ENCODE measurements at places on chromosomes 13 and 19.

GRCh38 chr19:54183431-54183830 lies 5.9 kb downstream of the MBOAT7 start:
- DNase-seq = no peak

DNA sequence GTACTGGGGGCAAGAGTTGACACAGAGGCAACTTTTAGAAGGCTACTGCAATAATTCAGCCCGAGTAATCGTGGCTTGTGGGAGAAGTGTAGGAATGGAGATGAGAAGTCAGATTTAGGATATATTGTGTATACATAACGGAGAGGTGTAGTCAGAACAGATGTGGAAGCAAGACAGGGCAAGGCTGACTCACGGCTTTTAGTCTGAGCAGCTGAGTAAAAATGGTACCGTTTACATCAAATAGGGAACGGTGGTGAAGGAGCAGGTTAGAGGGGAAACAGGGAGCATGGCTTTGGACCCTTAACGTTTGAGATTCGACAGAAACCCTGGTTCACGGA lies 796 bp upstream of the LSM14A start:
- no peak for DNase-seq

DNA sequence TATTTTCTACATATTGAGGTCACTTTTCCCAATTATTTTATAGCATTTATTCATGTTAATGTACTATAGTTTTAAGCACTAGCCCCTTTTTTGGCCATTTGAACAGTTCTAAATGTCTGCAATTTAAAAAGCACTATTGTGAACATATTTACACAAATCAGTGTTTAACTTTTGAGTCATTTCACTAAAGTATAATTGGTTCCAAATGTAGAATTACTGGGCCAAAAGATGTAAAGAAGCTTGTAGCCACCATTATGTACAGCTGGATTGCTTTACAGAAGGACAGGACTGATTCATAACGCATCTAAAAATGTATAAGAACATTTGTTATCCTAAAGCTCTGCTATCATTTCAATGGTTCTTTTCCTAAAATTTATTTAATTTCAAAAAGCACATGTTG lies 16.6 kb upstream of the ATP12A start:
- no peak for DNase-seq

DNA sequence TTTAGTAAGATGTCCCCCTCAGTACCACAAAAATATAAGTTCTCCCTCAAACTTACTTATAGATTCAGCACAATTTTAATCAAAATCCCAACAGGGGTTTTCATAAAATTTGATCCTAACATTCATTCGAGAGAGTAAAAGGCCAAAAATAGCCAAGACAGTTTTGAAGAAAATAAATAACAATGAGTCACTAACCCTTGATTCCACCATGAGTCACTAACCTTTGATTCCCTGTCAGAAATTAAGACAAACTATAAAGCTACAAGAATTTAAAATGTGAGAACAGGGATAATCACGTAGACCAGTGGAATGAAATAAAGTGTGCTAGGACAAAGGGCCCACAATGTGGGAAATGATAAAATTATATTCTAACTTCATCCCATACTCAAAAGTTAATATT lies 320.3 kb downstream of the SUCLA2 start:
- no peak for DNase-seq

GRCh38 chr13:44236370-44236769 lies 137.3 kb upstream of the SERP2 start:
- DNase-seq = no peak

DNA sequence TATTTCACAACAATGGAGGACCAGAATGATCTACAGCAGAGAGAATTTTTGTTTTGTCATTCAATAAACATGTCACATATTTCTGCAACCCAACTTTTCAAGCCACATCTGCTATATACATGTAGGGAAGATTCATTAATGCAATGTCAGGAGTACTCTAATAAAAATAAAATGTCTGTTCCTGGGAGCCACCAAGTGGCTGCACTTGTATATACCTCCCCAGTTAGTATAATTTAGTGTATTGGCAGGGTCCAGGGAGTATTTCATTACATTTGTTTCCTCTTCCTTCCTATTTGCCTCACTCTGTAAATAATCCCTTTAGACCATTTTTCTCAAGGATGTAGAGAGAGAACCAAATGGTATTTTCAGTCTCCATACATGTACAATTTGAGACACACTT lies 1169.0 kb downstream of the DIAPH3 start:
- no peak for DNase-seq

GRCh38 chr13:83204886-83205285 lies 677.4 kb downstream of the SLITRK1 start:
- DNase-seq = no peak

DNA sequence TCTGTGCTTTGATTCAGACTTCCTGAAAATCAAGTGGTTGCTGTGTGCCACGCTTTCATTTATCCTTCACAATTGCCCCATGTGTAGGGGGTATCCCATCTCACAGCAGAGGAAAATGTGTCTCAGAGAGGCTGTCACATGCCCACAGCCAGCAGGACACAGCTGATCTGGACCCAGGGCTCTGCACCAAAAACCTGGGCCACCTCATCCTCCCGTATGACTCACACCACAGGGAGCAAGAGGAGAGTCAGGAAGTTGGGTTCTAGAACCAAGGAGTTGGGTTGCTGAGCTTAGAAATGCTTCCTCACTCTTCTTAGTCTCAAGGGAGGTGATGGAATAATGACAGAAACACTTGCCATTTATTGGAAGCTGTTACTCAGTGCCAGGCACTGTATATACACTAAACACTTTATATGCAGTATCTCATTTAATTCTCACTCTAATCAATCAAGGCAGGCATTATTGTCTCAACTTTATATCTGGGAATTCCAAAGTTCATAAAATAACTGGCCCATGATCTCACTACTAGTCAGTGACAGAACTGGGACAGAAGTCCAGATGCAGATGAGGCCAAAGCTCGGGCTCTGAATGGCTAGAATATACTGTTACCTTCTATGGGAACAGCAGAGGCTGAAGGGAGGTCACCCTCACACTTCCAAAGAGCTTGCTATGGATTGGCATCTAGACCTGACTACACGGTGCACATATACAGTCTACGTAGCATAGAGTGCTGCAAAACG lies 47.7 kb upstream of the ATP12A start:
- DNase-seq = no peak

GRCh38 chr13:29561918-29562317 lies 33.6 kb downstream of the SLC7A1 start:
- DNase-seq = no peak

DNA sequence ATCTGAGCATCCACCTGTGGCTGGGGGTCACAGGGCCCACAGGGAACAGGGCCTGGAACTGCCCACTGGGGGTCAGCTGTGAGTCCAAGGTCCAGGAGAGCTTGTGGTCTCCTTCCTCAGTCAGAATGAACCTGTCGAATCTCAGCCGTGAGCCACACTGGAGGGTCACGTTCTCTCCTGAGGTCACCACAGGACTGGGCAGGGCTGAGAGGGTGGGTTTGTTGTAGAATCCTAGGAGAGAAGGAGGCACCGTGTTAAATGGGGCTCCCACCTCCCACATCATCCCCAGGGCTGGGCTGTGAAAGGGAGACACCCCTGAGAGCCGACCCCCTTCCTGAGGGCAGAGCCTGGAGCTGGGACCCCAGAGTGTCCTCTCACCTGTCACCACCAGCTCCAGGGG lies 1.5 kb downstream of the LILRA5 start:
- no peak for DNase-seq

DNA sequence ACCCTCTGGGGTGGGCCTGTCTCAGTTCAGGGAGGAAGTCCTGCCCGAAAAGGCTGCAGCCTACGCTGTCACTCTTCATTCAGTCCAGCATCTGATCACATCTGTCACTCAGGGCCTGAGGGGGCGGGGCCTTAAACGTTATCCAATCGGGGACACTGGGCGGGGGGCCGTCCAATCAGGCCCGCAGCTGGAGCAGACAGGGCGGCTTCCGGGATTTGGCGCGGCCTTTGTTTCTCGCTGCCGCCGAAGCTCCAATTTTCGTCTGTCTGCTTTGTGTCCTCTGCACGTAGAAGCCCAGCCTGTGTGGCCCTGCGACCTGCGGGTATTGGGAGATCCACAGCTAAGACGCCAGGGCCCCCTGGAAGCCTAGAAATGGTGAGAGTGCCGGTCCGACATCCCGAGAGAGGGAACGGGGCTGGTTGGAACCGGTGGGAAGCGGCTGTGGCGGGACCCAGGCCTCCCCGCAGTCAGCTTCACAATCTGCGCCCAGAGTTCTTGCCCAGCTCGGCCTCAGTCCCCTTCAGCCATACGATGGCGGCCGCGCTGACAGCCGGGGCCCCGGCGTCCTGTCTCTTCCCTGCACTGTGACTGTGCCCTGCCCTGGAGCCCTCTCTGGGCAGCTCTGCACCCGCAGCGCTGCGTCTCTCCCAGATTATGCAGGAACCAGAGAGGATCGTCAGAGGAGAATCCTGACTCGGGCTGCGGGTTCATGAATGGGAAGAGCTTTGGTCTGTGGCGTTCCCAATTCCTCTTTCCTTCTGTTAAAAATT lies at the start of gene ZNF730:
Gene ZNF730, plus strand, starts transcription at position 224 of the 770 bp plus-strand sequence. Its CDS starts 149 bp downstream, at position 373.
- no peak for DNase-seq

DNA sequence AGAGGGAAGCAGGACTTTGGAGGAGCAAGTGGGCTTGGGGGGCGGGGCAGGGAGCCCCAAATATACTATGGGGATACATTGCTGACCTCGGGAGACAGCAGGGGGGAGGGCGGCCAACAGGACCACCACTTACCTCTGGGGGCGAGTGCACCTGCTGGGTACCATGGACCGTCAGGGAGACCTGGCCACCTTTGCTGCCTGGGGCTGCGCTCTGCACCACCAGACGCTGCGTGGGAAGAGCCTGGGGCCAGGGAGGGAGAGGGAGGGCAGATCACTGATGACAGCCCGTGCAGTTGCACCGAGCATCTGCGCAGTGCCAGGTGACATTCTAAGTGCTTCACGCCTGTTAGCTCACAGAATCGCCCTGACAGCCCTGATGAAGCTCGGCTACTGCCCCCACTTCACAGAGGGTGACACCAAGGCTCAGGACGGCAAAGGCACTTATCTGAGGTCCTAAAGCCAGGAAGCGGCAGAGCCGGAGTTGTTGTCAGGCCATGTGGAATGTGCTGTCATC lies 24.1 kb downstream of the RFX1 start:
- no peak for DNase-seq

GRCh38 chr13:76286178-76286577 lies 600.0 kb downstream of the KCTD12 start:
- no peak for DNase-seq

GRCh38 chr13:67515895-67516294 lies 285.8 kb upstream of the PCDH9 start:
- DNase-seq = no peak

- no peak for DNase-seq
Measured at GRCh38 chr13:47120282-47120681, 223.4 kb upstream of the HTR2A start.

- no peak for DNase-seq
Measured at GRCh38 chr19:43934055-43934984, 762 bp downstream of the ZNF45 start.

DNA sequence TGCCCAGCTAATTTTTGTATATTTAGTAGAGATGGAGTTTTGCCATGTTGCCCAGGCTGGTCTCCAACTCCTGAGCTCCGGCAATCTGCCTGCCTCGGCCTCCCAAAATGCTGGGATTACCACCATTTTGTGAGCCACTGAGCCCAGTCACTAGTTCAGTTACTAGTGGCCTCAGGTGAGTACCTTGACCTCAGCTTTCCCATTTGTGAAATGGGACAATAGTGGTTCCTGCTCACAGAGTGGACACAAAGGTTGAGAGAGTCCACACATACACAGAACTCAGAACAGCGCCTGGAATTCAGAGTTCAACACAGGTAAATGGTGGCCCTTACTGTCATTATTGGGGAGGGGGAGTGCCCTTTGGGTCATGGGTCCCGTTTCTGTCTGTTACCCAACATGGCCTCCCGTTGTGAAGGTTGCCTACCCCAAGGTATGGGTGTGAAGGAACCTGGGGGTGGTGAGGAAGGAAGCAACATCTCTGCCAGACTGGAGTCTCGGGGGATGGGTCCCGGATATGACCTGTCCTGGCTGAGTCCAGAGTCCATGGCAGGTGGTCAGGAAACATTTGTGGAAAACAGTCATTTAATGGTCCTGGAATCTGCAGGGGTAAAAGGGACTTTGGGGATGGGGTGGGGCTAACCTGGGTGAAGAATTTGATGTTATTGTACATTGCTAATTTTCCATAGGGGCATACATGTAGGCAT lies 11.7 kb upstream of the IRGC start:
- no peak for DNase-seq

All from effector CD4-positive, alpha-beta T cell (primary cell).